B cell (primary cell): ENCODE measurements at places on chromosomes 6 and 20. TPM values are rescaled to one million over a fixed set of nuclear protein-coding genes. Genes with fewer than 3 reads are reported as not detected.

- no peak for DNase-seq
These were observed 10.3 kb downstream of the CST3 start for GRCh38 chr20:23627501-23627900.

DNA sequence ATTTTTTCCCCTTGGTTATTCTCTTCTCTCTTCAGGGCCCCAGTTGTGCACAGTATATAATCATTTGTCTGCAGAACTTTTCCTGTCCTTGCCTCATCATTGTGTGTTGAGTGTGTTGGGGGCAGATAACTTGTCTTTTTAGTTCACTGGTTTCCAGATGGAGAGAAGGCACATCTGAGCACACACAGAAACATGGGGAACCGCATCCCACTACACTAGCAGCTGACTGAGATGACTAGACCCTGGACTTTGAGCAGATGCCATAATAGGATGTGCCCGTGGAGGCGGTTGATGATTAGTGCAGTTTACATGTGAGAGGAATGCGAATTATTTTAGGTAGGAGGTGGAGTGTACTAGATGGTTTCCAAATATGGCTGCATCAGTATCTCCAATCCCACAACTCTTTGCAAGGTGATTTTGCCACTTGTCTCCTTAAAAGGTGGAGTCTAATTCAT, 26.5 kb upstream of the SH3BGRL2 start:
- no peak for DNase-seq

DNA sequence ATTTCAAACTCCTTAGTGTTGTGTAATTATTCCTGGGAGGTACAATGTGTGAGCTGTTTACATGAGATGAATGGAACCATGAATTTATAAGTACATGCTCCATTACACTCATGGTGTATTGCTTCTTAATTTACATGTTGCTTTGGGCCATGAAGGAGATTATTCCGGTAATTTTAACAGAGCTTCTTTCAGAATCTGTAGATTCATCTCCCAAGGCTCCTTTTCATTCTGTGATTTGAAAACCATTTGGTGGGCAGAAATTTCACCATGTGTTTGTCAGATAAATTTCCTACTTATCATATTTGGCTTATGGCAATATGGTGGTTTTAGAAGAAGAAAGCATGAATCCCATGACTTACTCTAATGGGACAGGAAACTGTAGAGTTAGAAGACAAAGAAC, 421.6 kb upstream of the EYS start:
- DNase-seq = no peak

DNA sequence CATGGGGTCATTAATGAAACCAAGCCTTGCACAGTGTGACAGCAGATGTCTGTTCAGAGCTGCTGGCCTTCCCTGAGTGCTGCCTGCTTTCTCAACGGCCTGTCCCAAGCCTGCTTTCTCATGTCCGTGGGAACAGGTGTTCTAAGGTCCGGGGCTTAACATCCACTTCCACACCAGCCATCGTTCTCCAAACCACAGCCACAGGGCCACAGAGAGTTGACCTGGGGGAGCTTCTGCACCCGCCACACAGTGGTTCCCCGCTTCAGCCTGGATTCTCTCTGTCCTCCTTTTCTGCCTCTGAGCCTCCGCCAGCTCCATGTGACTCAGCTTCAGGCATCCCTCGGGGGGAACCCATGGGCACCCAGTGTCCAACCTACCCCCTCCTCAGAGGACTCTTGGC, 26.9 kb upstream of the PPP1R3G start:
- no peak for DNase-seq

GRCh38 chr6:127463056-127463455, 3.9 kb upstream of the KIAA0408 start:
- DNase-seq = no peak

DNA sequence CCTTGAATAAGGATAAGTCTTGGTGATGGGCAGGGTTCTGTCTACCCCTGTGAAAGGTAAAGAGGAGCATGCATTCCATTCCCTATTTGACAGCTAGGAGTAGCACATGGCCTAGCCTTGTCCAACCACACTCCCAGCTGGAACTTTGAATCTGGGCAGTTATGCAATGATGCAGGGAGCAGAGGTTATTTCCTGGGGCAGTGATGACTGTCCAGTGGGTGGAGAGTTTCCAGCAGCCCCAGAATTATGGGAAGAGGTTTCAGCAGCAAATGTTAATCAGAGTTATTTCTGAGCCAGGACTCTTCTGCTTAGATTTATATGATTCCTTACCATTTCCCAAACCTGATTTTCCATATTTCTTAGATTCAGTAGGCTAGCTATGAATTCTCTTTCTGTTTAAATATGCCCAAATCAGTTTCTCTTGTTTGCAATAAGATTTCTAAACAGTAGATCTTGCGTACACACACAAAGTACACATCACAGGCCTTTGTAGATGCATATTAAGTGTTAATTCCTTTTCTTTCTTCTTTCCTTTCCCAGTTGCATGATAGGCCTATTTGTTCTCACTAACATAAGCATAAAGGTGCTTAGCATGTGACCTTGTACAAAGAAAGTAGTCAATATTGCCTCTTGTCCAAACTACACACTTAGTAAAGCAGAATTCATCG, 17.3 kb upstream of the TXLNB start:
- no peak for DNase-seq

GRCh38 chr6:17808609-17809008, 101.9 kb upstream of the NUP153 start:
- no peak for DNase-seq

GRCh38 chr6:43496370-43497128, 13.6 kb downstream of the LRRC73 start:
- DNase-seq = peak; percentile 39

DNA sequence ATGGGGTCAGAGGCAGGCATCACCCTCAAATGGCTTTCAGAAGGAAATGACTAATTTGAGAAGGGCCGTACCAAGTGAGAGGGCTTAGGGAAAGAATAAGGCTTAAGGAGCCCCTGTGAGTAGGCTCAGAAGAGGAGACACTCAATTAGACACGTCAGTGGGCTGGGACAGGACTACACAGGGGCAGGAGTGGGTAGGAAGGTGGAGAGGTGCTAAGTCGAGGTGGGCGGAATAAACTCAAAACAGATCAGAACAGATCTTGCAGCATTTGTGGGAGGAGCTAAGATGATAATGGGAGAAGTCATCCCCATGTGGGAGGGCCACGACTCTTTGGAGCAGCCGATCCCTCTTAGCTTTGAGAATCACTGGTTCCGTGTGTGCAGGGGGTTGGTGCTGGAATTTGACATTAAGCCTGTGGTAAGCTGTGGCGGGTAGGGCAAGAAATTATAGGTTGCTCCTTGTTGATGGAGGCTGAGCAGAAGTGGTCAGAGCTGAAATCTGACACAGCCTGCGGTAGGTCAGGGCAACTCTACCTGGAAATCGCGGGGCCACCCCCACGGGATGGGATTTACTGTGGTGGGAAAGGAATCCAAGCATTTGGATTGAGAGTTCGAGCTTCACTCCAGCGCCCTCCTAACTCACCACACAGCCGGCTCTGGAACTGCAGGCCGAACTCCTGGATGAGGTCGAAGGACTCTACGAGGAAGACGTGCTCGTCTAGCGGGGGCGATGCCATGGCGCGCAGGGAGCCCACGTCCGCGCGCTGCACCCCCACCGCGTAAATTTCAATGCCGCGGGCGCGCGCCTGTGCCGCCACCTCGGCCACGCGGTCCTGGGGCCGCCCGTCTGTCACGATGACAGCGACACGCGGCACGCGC, 2.8 kb upstream of the RBPJL start:
- DNase-seq = no peak

Gene SLC35D3
- not detected in 2 replicates for total RNA-seq

Gene PSORS1C2
- not detected in 2 replicates for total RNA-seq
